GM04504 (cell line): ENCODE measurements at places on chromosomes 16 and 17.

GRCh38 chr17:41446806-41447205 is 6.0 kb upstream of the KRT38 start:
- DNase-seq: no peak

GRCh38 chr16:22075043-22075757 is 17.1 kb upstream of the VWA3A start:
- DNase-seq: no peak

DNA sequence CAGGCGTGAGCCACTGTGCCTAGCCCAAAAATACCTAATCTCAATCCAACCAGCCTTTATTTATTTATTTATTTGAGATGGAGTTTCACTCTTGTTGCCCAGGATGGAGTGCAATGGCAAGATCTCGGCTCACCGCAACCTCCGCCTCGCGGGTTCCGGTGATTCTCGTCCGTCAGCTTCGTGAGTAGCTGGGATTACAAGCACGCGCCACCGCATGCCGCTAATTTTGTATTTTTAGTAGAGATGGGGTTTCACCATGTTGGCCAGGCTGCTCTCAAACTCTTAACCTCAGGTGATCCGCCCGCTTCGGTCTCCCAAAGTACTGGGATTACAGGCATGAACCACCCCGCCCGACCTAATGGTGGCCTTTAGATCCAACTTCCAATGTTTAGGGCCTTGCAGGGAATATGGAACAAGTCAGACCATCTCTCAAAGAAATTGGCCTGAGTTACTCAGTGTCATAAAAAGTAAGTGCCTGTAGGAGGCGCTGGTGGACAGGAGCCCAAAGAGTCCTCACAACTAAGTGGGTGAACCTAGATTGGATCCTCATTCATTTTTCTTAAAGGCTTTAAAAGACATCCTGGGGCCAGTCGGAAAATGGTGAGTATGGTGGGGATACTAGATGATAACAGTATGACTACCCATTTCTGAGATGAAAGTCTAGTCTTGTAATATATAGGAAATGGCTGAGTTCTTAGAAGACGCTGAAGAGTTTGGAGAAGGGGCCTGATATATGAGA is 4.6 kb downstream of the ZSCAN10 start:
- no peak for DNase-seq

DNA sequence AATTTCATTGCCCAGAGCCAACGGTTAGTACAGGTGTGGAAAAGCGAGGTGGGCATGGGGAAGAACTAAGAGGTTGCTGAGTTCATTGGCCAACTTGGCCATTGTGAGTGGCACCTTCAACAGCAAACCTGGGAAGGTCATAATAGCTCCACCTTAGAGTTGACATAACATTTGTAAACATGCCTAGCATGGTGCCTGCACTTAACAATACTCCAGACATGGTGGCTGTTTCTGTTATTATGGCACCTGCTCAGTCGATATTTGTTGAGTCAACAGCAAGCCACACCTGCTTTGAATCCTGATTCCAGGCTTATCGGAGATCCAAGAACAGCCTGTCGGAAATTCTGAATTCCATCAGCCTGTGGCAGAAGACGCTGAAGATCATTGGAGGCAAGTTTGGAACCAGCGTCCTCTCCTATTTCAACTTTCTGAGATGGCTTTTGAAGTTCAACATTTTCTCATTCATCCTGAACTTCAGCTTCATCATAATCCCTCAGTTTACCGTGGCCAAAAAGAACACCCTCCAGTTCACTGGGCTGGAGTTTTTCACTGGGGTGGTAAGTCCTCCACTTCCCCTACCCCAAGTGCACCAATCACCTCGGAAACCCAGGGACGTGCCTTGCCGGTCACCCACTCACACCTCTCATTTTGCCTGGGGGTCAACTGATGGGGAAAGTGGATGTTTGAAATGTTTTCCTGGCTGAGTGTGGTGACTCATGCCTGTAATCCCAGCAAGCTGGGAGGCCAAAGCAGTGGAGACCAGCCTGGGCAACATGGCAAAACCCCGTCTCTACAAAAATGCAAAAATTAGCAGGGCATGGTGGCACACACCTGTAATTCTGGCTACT is 46.0 kb downstream of the TMC5 start:
- no peak for DNase-seq

DNA sequence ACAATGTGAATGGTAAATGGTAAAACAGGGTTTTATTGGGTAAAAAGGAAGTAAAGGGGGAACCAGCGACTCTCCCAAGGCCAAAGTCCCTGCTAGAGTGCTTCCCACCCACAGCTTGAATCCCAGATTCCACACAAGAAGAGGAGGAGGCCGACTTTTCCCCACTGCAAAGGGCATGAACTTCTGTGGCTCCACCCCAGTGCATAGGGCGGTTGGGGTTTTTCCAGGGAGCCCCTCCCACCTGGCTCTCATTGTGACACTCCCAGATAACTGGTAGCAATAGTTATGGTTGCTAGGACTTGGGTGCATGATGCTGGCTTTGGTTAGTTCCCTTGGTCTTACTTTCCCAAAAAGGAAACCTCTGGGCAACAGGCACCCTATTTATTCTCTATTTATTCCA is 666.0 kb upstream of the CA10 start:
- no peak for DNase-seq

DNA sequence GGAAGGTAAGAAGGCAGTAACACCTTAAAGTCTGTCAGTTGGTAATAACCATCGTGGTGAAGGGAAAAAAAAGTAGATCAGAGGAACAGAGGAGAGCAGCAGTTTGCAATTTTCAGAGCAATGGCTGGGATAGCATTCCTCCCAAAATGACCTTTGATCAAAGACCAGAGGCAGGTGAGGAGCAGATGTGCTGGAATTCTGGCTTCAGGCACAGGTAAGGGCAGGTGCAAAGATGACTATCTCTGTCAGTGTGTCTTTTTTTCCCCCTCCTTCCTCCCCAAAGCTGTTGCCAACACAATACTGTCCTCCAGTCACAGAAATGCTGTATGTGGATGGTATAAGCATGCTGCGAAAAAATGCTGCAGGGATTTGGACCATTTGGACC is 166.7 kb downstream of the XYLT1 start:
- no peak for DNase-seq

- no peak for DNase-seq
These were observed 140.9 kb upstream of the WSB1 start for GRCh38 chr17:27153005-27153404.

- no peak for DNase-seq
These were observed 101.5 kb downstream of the CLEC16A start for GRCh38 chr16:11045846-11046245.

DNA sequence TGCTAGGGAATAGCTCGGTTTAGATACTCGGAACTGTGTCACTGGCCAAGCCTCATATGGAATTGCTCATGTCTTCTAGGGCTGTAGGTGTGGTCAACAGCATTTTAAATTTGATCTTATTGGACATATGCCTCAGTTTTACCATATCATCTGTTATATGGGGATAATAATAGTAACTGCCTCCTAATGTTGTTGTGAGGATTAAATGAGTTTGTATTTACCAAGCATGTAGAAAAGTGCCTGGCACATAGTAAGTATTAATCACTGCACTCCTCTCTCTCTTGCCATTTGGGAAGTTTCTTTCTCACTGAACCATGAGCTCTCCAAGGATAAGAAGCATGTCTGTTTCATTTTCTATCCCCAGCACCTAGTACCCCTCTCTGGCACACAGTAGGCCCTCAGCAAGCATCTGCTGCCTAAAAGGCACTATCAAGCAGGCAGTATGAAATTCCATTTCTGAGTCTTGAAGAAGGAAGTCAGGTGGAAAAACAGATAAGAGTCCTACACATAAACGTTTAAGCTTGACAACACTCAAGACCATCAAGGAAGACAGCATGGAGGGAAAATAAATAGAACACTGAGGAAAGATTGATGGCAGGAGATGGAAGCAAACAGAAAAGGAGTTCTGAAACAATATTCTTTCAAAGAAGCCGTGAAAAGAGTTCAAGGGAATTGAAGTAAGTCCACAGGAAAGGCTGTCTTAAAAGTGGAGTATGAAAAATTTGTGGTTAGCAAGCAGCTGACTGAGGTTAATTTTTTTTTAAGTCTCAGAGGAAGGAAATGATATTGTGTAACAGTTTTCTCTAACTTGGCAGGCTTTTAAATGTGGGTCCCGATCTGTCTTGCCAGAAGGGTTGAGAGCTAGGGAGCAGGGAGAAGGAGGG is 2.2 kb upstream of the ATP6V0A1 start:
- DNase-seq: peak; percentile 42

- no peak for DNase-seq
These were observed 9.3 kb downstream of the RIPOR1 start for GRCh38 chr16:67537636-67538591.

GRCh38 chr17:36947922-36948716 is 635 bp upstream of the AATF start:
- DNase-seq: no peak

- DNase-seq: no peak
These were observed 1.6 kb upstream of the CD300A start for GRCh38 chr17:74464730-74465377.

- DNase-seq: no peak
These were observed 105.1 kb downstream of the CDH11 start for GRCh38 chr16:65016754-65017153.

- DNase-seq: no peak
These were observed 39.0 kb downstream of the PRKCB start for GRCh38 chr16:23874613-23875294.

- DNase-seq: no peak
These were observed 4.9 kb upstream of the AATK start for GRCh38 chr17:81170727-81171494.

DNA sequence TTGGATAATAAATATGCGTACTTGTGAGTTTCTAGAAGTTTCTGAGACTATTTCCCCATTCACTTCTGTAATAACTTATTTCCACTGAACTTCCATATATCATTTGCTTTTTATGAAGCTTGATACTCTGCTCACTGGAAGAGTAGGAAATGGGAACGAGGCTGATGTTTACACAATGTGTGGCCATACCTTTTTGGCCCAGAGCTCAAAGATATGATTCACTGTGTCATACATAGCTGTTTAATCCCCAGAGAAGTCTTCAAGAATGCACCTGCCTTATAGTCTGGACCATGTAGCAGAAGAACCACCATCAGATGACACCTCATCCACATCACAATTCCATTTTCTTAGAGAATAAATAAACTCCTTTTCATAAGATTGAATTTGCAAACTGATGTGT is 40.3 kb upstream of the TEKT3 start:
- DNase-seq: no peak

DNA sequence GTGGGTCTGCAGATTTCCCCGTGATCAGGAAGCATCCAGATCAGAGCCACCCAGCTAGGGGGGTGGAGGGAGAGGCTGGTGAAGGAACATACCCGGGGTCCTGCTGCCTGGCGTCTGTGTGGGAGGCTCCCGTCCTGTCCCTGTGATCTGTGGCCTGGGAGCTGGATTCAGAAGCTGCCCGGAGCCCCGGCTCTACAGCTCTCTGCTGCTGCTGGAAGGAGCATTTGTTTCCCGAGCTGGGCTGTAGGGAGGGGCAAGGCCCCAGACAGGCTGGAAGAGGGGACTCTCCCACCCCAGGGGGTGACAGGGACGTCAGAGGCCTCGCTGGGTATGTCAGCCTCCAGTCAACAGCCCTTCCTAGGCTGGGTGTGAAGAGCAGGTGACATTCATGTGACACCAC is 10.2 kb downstream of the SOX8 start:
- DNase-seq: no peak
